ENCODE measurements at places on chromosomes 7 and 10.

GRCh38 chr10:125392154-125392553 lies 231.8 kb upstream of the CTBP2 start:
- no peak for DNase-seq

DNA sequence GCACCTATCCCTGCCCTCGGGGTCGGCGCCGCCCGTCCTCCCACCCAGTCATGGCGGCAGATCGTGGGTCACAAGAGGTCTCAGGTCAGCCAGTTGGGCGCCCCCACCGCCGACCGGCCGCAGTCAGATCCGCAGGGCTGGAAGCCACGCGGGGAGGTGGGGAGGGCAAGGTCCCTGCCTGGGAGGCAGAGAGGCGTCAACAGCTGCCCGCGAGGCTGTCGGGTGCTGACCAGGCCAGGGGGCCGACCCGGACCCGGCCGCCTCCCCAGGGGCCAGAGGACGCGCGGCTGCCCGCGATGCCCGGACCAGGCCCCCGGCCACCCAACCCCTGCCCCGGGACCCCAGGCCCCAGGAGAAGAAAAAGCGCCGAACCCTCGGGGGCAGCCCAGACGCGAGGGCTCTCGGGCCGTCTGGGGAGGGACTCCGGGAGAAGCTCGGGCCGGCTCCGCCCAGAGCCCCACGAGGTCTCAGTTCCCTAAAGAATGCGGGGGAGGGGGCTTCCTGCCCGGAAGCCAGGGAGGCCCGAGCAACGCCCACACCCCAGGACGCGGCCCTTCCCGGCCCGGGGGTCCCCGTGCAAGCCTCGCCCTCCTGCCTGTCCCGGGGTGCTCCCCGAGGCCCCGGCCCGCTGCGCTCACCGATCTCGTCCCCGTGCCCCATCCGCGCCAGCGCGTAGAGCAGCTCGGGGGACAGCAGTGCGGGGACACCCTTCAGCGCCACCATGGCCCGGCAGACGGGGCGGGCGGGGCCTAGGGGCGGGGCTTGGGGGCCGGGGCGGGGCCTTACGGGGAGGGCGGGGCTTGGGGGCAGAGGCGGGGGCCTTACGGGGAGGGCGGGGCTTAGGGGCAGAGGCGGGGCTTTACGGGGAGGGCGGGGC lies at the start of gene FUOM:
Gene FUOM, minus strand, starts transcription at position 735 of the 877 bp plus-strand sequence. Its CDS starts 12 bp downstream, at position 723.
- peak; percentile 64 for DNase-seq

GRCh38 chr10:68073631-68074030 lies 1.5 kb downstream of the HERC4 start:
- DNase-seq, result no peak

GRCh38 chr7:146116521-146117222 lies at the start of gene CNTNAP2:
TSS of gene CNTNAP2 (plus strand) at chr7:146116801. CDS start at chr7:146116877, 76 bp downstream.
- DNase-seq, result peak; percentile 77

DNA sequence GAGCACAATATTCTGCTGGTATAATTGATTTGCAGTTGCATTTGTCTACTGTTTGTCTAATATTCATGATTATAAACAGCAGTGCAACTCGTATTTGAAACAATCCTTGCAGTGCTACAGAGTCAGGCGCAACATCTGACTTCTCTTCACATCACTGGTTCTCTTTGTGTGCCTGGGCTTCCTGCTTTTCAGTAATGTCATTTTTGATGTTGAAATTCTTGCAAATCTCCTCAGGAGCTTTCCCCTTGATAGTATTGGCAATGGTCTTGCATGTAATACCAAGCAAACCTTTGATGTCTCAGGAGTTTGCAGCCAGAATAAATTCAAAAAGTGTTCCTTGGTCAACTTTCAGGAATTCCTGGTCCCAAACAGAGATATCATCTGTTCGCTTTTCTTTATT lies 20.2 kb downstream of the HPS6 start:
- DNase-seq, result no peak

DNA sequence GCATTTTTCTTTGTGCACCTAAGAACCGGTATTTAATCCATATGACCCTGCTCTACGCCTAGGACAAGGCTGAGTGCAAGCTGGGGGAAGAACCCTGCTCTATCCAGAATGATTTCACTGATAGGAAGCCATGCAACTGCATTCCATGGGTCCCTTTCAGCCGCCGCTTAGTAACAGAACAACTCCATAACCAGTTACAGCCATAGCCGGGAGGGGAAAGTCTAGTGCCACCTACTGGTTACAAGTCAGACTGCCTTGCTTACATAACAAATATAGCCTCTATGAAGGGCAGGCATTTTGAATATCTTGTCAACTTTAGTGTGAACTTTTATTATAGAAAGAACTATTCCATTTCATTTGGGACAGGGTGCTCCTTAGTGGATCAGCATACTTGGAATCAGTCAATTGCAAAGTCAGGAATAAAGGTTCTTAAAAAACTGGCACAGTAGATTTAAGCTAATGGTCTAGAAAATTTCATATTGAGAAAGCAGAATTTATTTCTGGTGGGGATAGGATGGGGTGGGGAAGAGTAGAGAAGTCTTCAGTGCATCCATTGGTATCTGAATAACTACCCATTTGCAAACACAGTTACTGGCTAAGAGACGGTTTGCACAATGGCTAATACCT lies 521.7 kb downstream of the ADRA2A start:
- DNase-seq, result peak; percentile 53

DNA sequence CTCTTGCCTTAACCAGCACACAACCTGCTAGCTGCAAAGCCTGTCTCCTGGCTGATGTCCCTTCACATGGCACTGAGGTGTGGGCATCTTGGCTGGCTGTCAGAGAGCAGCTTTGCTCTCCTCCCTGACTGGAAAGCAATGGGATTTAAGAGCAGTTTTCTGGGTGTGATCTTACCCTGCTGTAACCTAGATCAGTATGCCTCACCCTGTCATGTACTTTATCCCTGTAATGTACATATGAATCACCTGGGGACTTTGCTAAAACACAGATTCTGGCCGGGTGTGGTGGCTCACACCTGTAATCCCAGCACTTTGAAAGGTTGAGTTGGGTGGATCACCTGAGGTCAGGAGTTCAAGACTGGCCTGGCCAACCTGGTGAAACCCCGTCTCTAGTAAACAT lies 209.9 kb downstream of the FRMD4A start:
- no peak for DNase-seq

GRCh38 chr7:151053096-151053495 lies 4.6 kb downstream of the CDK5 start:
- no peak for DNase-seq

DNA sequence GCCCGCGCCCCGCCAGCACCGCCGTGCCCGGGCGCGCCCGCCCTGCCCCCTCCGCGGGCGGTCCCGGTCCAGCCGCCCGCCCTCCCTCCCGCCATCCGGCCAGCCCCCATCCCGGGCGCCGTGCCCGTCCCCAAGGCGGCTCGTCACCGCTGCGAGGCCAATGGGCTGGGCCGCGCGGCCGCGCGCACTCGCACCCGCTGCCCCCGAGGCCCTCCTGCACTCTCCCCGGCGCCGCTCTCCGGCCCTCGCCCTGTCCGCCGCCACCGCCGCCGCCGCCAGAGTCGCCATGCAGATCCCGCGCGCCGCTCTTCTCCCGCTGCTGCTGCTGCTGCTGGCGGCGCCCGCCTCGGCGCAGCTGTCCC lies at the start of gene HTRA1:
Gene HTRA1, plus strand, starts transcription at position 187 of the 362 bp plus-strand sequence. Its CDS starts 100 bp downstream, at position 287.
- no peak for DNase-seq

DNA sequence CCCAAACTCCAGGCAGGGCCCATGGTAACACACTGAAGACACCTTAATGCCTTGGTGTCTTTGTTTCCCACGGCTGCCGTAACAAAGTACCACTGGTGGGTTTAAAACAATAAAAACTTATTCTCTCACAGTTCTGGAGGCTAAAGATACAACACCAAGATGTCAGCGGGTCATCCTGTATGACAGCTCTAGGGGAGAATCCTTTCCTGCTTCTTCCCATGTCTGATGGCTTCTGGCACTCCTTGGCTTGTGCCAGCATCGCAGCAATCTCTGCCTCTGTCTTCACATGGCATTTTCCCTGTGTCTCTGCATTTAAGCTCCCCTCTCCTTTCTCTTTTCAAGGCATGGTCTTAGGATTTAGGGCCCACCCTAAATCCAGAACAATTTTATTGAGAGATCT lies 33.1 kb downstream of the PRSS2 start:
- no peak for DNase-seq

DNA sequence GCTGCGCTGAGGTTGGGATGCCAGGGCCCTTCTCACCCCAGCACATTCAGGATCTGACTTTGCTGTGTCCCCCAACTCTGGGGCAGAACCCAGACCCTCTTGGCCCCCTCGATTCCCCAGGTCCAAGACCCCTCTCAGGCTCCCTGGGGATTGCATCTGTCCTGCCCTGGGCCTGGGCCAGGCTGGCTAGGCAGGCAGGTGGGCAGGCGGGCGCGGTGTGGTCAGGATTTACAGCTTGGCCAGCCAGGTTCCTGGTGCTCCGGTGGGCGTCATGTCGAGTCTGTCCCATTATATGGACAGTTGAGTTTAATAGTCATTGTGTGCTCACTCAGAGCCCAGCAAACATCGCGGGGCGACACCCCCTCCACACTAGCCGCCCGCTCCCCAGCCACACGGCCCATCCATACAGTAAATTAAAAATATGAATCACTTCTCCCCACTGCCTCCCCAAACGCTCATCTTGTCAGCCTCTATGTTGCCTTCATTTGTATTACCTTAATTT lies 23.5 kb downstream of the POLL start:
- DNase-seq, result no peak

- DNase-seq, result no peak
These were observed 819 bp downstream of the HYCC1 start for GRCh38 chr7:23012908-23013714.

- DNase-seq, result no peak
These were observed 1.0 kb downstream of the IGFBP3 start for GRCh38 chr7:45919993-45920459.

DNA sequence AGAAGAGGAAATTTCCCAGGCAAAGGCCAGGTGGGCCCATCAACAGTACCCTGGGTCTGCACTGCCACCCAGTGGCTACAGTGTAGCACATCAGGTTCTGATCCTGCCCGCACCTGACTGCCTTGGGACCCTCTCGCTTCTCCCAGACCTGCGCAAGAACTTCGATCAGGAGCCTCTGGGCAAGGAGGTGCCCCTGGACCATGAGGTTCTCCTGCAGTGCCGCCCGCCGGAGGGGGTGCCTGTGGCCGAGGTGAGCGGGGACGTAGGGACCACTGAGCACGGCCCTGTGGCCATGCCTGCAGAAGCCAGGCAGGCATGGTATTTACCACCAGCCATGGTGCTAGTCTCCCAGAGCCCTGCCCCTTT lies 33.9 kb upstream of the SLC29A3 start:
- peak; percentile 8 for DNase-seq

GRCh38 chr7:139823959-139824521 lies 5.0 kb upstream of the TBXAS1 start:
- DNase-seq, result no peak

GRCh38 chr10:92778091-92778490 lies 70.2 kb upstream of the EXOC6 start:
- DNase-seq, result no peak

- no peak for DNase-seq
These were observed 53.3 kb upstream of the ASAH2 start for GRCh38 chr10:50304660-50305059.

DNA sequence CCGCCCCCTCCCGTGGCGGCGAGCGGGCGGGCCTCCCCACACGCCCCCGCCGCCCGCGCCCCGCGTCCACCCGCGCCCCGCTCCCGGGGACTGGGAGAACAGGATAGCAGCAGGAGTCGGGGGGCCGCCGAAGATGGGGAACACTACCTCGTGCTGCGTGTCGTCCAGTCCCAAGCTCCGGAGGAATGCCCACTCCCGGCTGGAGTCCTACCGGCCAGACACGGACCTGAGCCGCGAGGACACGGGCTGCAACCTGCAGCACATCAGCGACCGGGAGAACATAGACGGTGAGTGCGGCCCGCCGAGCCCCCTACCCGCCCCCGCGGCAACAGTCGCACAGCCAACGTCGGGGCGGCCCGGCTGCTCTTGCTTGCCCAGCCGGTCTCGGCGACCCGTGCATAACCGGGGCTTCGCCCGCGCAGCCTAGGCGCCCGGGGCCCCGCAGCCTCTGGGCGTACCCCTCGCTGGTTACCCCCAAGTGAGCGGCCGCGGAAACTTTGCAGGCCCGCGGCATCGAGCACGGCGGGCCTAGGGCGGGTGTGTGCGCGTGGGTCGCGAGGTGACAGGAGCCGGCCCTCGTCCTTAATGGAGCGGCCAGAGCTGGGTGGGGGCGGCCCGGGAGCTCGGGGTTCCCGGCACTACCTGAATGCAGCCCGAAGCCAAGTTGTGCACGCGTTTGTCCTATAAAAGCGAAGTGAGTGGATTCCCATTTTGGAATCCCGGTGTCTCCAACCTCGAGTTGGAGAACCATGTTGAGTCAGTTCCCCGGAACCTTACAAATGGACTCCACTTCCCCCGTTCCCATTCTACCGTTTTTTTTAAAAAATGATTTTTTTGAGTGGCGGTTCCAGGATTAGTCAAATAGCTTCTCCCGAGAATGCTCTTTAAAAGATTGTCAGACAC lies 863 bp downstream of the CCNY start:
- DNase-seq, result no peak

DNA sequence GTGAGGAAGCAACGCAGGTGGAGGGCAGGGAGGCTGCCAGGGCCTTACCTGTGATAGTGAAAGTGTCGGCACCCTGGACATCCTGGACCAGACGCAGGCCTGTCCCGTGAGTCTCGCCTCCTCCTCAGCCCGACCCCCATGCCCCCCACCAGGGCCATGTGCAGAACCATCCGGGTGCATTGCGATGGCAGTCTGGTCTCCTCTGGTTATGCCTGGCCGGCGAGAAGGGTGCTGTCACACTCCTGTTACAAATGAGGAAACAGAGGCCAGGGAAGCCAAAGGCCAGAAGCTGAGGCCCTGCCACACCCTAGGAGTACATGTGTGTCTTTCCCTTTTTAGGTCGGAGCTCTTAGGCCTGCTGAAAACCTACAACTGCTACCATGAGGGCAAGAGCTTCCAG lies 7.2 kb downstream of the DEPP1 start:
- DNase-seq, result no peak

DNA sequence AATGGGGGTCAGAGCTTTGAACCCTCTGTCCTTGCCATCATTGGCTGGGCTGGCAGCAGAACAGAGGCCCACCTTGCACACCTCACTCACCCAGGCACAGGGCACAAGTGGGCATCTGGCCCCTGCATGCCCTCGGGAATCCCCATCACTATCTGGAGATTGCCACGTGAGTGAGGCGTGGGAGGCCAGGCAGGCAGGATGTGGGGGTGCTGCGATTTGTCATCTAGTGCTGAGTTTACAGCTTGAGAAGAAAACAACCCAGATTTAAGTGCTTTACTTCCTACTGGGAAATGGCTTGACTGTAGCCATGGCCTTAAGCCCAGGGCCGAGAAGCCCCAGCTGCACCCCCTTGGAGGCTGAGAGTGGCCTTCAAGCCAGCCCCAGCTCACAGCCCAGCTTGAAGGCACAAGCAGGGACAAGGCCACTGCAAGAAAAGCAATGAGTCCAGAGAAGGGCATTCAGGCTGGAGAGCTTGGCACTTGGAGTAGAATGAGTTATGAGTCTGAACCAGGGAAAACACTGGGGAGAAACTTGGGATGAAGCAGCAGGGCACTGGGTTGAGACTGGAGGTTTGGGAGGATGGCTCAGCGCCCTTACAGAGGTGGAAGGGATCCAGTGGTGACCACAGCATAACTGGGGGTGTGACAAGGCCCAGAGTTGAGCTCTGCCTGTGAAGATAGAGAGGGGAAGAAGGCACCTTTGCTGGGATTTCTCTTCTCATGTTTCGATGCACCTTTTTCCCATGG lies 123.0 kb downstream of the CXCL12 start:
- no peak for DNase-seq

Measured in NCI-H1436 (cell line).